ENCODE measurements at places on chromosomes 2 and 18.

- H3K36me3 ChIP-seq: peaks cover 6% of the 10 kb centered on the region
- H3K27me3 ChIP-seq: no peaks in the 10 kb centered on the region
- H3K27ac ChIP-seq: no peak overlapping the region
- H3K4me1 ChIP-seq: peaks cover 4% of the 10 kb centered on the region
- DNase-seq: no peak
- no peak overlapping the region for H3K4me3 ChIP-seq
Observed at GRCh38 chr2:160345071-160345764, 145.1 kb upstream of the ITGB6 start.

DNA sequence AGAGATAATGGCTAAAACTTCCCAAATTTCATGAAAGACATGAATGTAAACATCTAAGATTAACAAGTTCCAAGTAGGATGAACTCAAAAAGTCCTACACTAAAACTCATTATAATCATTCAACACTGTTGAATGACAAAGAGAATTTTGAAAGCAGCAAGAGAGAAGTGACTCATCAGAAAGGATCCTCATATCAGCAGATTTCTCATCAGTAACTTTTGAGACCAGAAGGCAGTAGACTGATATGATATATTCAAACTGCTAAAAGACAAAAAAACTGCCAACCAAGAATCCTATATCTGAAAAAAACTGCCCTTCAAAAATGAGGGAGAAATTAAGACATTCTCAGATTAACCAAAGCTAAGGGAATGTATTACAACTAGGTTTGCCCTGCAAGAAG, 130.6 kb upstream of the OTX1 start:
- H3K4me1 ChIP-seq: no peaks in the 10 kb centered on the region
- no peak overlapping the region for H3K27ac ChIP-seq
- DNase-seq: no peak
- H3K36me3 ChIP-seq: no peaks in the 10 kb centered on the region

DNA sequence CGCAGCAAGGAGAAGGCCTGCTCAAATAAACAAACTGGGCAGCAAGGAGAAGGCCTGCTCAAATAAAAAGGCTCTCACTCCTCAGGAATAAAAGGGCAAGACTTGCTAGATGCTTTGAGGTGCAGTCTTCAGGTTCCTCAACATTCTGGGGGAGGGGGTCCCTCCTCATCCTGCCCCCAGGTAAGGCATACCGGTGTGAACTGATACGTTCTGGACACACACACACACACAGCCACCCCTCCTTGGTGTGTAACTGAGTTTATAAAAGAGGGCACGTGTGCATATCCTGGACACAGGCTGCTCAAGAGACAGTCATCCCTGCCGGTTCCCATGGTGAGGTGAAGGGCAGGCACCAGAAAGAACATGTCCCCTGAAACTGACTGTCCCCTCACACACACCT, 4.5 kb downstream of the TEX261 start:
- DNase-seq: no peak
- no peak overlapping the region for H3K27ac ChIP-seq
- H3K27me3 ChIP-seq: no peaks in the 10 kb centered on the region
- no peak overlapping the region for H3K4me3 ChIP-seq
- H3K36me3 ChIP-seq: peaks cover 40% of the 10 kb centered on the region

DNA sequence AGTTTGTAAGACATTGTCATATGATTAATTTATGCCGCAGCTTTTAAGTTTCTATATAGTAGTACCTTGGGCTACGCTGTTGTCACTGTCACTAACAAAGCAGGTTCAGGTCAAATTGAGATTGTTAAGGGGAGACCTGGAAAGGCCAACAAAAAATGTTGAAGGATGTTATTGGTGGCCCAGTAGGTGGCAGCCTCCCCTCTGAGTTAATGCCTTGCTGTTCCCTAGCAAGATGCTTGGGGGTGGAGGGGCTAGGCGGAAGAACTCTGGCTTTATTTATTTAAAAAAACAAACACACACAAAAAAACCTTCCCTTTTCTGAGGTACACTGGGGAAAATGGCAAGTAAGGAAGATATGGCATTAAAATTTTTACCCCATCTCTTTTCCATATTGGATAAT, 128.3 kb upstream of the ATP5MC3 start:
- H3K4me1 ChIP-seq: no peaks in the 10 kb centered on the region
- H3K4me3 ChIP-seq: no peak overlapping the region
- H3K27me3 ChIP-seq: no peaks in the 10 kb centered on the region
- DNase-seq: peak; percentile 5
- no peaks in the 10 kb centered on the region for H3K36me3 ChIP-seq

DNA sequence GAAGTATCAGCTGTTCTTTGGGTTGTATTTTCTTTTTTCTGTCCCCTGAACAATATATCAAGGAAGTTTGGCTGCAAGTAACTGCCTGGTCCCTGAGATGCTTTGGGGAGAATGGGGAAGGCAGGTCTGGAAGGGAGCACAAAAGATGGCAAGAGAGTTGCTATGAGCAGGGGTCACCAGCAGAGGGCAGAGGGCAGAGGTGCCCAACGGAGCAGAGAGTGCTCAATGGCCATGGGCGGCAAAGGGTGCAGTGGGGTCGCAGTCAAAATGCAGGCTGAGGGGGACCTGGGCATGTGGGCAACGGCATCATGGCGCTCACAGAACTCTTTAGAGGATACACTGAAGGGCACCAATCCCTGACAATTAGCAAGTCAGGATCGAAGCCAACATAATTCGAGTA, 107.7 kb upstream of the ATP8B1 start:
- no peaks in the 10 kb centered on the region for H3K36me3 ChIP-seq
- H3K4me3 ChIP-seq: no peak overlapping the region
- H3K27me3 ChIP-seq: no peaks in the 10 kb centered on the region

DNA sequence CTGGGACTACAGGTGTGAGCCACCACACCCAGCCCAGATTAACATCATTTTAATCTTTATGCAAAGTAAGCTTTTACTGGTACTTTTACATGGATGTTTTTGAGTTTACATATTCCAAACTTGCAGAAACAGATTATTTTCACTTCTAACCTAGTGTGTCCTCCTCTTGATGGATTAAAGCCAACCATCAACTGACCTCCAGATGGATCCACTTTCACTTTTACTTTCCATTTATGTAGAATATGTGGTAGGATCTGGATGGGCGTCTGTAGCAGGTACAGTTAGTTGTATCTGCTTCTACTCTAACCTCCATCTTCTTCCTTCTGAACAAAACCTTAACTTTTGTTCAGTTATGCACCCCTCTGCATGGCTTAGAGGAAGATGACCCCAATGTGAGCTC, 264.1 kb downstream of the CDH20 start:
- no peak overlapping the region for H3K4me3 ChIP-seq
- H3K27ac ChIP-seq: no peak overlapping the region
- H3K4me1 ChIP-seq: no peaks in the 10 kb centered on the region
- no peak for DNase-seq

DNA sequence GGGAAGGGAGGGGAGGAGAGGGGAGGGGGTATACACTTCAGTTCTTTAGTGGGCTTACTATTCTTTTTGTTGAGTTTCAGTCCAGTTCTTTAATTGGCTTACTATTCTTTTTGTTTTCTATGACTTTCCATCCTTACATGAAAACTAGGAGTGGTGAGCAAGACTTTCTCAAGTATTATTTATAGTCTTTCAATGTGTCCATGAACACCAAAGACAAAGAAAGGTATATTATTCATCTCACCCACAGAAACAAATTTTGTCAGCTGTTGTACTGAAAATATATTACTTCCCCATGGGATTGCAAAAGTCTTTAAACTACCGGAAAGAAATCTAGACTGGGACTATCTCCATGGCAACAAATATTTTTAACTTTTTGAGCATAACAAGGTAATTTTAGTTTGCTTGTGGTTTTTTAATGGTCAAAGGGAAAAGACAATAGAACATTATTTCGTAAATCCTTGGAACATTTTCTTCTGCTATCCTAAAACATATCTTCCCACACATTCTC, 17.6 kb downstream of the ADAM17 start:
- peaks cover 8% of the 10 kb centered on the region for H3K4me1 ChIP-seq
- no peak overlapping the region for H3K4me3 ChIP-seq
- no peak overlapping the region for H3K27ac ChIP-seq
- peaks cover 12% of the 10 kb centered on the region for H3K36me3 ChIP-seq

GRCh38 chr2:233818639-233819621, 35.4 kb downstream of the HJURP start:
- H3K4me1 ChIP-seq: no peaks in the 10 kb centered on the region
- H3K36me3 ChIP-seq: no peaks in the 10 kb centered on the region
- H3K4me3 ChIP-seq: no peak overlapping the region
- H3K27ac ChIP-seq: no peak overlapping the region

GRCh38 chr2:226304308-226304707, 495.3 kb downstream of the IRS1 start:
- no peak for DNase-seq
- H3K27me3 ChIP-seq: no peaks in the 10 kb centered on the region
- H3K27ac ChIP-seq: no peak overlapping the region
- H3K4me1 ChIP-seq: no peaks in the 10 kb centered on the region
- H3K4me3 ChIP-seq: no peak overlapping the region

DNA sequence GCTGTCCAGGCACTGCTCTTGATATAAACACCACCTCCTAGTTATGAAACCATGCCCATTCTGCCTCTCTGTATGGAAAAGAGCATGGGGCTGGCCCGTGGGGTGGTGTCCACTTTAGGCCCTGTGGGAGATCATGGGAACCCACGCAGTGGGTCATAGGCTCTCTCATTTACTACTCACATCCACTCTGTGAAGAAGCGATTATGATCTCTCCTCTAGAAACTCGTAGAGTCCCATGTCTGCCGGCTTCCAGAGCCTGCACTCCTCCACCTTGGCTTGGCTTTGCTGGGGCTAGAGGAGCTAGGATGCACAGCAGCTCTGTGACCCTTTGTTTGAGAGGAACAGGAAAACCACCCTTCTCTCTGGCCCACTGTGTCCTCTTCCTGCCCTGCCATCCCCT, 15.9 kb downstream of the EMX1 start:
- no peak overlapping the region for H3K4me3 ChIP-seq
- DNase-seq: no peak
- peaks cover 6% of the 10 kb centered on the region for H3K4me1 ChIP-seq
- no peak overlapping the region for H3K27ac ChIP-seq
